ENCODE measurements at places on chromosomes 11 and 22.
A peak's percentile ranks its signal among the peaks of the same experiment; 100 is the strongest.

- no peak for DNase-seq
Measured at GRCh38 chr11:72218251-72218745, 1.7 kb downstream of the FOLR2 start.

DNA sequence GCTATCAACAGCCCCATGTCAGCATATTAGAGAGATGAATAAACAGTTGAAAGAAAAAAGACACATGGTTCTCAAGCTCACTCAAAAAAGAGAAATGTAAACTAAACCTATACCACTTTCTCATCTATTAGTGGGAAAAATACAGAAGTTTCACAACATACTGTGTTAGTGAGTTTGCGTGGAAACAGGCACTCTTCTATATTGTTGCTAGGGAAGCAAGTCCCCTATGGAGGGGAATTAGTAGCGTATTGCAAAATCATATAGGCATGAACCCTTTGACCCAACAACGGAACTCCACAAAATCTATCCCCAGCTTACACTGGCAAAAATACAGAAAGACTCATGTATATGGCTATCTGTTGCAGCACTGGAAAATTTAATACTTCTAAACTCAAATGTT is 14.2 kb upstream of the RFPL2 start:
- DNase-seq: no peak

GRCh38 chr11:119091966-119092879 is 7.5 kb downstream of the HMBS start:
- DNase-seq: no peak

- no peak for DNase-seq
Measured at GRCh38 chr22:46353483-46354105, 18.1 kb downstream of the TRMU start.

DNA sequence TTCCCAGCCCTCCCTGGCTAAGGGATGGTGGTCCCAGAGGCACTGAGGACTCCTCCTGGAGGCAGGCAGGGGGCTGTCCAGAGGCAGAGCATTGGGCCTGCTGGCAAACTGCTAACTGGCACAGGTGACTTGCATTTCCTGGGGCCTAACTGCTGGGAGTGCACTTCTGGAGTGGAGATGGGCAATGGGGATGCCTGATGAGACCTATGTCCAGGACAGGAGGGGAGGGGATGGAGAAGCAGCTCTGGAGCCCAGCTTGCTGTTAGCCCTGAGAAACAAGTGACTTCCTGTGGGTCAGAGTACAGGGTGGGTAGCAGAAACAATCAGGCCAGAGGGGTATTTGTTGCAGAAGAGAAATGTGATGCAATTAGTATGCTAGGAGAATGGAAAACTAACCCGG is 253.2 kb downstream of the ST3GAL4 start:
- no peak for DNase-seq

- no peak for DNase-seq
Measured at GRCh38 chr11:45659818-45660160, 5.6 kb downstream of the CHST1 start.

DNA sequence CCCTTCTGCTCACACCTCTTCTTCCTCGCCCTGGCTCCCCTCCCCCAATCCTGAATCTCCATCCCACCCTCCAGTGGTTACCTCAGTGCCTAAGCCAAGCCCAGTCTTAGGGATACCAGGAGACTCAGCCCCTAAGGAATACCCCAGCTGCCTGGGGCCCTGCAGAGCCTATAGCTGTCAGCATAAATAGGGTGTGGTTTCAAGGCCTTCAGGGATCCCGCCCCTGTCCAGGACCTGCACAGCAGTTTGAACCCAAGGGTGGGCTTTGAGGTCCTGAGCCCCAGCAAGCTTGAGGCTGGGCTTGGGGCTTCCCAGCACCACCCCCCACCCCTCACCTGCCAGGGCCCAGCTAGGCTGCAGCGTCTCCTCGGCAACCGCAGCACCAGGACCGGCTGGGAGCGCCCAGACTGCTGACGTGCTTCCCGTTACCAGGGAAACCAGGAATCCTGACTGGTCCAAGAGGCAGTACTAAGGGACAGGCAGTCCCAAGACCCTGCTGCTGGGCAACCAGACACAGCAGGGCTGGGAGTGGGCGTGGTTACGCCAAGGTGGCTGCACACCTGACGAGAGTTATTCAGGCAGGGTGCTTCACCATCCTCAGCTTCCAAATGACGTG is 13.7 kb downstream of the APBB1 start:
- DNase-seq: no peak

DNA sequence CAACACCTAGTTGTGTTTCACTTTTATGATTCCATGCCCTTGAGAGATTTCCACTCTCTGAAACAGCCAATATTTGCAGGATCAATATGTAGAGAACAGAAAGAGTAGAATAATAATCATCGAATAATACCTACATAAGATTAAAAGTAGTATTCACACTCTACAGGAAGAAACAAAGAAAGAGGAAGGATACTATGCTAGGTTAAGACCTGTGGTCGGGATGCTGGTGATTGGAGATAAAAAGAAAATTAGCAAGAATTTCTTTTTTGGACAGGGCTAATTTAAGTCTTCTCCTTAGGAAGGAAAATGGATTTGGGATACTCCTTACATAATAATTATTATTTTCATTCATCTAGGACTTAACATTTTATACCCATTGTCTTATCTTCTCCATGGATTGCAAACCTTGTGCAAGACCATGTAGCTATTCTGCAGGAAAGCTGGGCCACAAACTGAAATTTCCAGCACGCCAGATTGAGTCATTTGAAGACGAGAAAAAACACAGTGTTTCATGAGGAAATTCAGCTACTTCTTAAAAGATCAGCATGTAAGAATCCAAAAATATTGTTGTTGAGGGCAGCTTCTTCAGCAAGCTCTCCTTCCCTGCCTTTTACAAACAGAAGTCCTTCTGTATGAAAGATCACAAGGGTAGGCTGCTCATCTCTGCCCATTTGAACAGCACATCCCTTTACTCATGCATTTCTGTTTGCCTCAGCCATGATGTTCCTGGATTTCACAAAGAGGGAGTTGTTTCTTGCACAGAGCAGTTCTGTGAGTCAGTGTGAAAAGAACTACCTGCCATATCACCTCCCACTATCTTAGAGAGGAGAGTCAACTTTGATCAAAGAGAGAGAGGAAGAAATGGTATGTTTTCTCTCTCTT is 90.7 kb downstream of the FAM76B start:
- DNase-seq: no peak

GRCh38 chr11:4441515-4441914 is 7.6 kb upstream of the OR52K2 start:
- DNase-seq: no peak

GRCh38 chr11:27209562-27210005 is 153.4 kb downstream of the CCDC34 start:
- DNase-seq: peak; percentile 31

DNA sequence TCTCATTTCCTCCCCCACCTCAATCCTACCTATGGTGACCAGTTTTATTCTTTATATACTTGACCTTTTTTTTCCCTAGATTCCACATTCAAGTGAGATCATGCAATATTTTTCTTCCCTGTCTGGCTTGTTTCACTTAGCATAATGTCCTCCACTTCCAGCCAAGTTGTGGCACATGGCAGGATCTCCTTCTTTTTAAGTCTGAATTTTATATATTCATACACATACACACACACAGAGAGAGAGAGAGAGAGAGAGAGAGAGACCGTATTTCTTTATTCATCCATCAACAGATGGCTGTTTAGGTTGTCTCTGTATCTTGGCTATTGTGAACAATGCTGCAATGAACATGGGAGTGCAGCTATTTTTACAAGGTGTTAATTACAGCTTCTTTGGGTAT is 1.4 kb downstream of the POU2AF2 start:
- no peak for DNase-seq

- DNase-seq: no peak
Measured at GRCh38 chr11:76277298-76278175, 71.2 kb upstream of the WNT11 start.

GRCh38 chr22:40199852-40200251 is 22.1 kb downstream of the TNRC6B start:
- DNase-seq: no peak

DNA sequence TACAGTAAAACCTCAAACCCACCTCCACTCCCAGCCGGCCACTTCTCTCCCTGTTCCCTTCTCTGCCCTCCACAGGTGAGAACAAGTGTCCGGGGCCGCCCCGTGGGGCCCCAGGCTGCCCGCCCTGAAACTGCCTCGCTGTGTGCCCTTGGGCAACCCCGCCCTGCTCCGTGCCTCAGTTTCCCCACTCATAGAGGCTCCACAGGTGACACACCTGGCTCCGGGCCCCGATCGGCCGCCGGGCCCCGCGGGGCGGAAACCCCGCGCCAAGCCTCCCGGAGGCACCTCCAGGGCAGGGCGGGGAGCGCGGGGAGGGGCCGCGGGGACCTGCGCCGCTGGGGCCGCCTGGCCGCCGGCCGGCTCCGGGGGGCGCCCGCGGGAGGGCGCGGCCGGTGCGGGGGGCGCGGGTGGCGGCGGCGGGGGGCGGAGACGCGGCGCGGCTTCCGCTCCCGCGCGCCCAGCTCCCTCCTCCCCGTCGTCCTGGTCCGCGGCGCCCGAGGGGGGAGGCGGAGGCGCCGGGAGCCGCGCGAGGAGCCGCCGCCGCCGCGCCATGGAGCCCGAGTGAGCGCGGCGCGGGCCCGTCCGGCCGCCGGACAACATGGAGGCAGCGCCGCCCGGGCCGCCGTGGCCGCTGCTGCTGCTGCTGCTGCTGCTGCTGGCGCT is at the start of gene LRP5:
Gene LRP5 (plus strand): TSS at position 475 of the 663 bp plus-strand sequence. CDS start 124 bp downstream, at position 599.
- no peak for DNase-seq

- peak; percentile 93 for DNase-seq
Measured at GRCh38 chr11:65121865-65122696, at the start of the genes FAU and MRPL49. FAU (minus strand) TSS chr11:65122134; CDS start chr11:65121813, 321 bp downstream. MRPL49 (plus strand) TSS chr11:65122321; CDS start chr11:65122347, 26 bp downstream.

GRCh38 chr11:117936973-117937372 is 7.8 kb upstream of the TMPRSS13 start:
- DNase-seq: no peak

- DNase-seq: no peak
Measured at GRCh38 chr11:110147962-110148709, 54.9 kb downstream of the ZC3H12C start.

DNA sequence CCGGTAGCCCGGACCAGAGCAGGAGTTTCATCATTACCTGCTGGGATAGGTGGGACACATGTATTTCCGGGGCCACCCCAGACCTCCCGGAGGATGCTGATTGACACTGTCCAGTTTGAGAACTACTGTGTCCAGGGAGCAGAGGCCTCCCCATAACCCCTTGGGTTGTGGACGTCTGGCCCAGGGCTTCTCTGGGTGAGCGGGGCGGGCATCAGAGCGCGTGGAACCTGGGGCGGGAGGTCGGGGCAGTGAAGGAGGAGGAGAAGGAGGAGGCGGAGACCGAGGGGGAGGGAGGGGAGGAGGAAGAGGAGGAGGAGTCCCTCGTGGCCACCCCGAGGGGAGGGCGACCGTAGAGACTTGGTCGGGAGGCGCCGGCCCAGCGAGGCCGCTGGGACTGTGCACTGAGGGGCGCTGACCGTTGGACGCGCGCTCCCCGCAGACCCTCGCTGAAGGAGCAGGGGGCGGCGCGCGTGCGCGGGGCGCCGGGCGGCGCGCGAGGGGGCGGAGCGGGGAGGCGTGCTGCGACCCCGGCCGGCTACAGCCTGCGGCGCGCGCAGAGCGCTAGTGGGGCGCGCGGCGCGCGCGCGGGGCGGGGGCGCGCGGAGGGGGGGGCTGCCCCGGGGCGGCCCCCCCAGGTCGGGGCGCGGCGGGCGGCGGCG is at the start of gene GRK3:
Gene GRK3 (plus strand): TSS at position 356 of the 659 bp plus-strand sequence. CDS start 366 bp downstream, outside the sequence.
- DNase-seq: no peak

DNA sequence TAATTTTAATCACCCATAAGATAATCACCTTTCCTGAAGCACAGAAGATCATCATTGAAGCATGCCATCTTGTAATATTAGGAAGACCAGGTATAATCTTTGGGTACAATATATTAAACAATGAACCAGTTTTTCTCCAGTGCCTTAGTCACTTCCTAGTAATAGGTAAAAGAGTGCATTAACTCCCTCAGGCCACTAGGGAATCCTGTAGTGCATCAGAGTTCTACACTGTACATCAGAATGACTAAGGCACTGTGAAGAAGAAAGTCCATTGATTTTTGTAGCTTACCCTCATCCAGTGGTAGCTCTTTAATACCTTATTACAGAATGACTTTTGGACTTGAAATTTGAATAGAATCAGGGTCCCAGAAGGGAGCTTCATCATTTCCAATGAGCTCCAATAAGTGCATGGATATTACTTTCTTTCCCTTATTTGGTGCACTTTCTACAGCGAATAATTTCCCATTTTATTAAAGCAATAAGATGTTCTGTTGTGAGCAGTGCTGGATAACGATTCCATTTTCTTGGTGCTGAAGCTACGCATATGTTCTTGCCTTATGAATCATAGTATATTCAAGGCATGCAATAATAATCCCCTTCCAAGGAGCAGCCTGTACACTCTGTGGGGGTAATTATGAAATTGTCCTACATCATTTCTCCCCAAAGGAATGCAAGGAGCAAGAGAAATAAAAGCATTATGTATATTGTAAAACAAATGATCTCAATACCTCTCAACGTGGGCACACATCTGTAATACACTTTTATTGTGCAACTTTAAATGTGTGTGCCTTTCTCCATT is 4.7 kb downstream of the C11orf87 start:
- no peak for DNase-seq

- DNase-seq: no peak
Measured at GRCh38 chr22:29719899-29720645, at the start of gene CABP7. CABP7 (plus strand) TSS chr22:29720003; CDS start chr22:29720425, 422 bp downstream.

DNA sequence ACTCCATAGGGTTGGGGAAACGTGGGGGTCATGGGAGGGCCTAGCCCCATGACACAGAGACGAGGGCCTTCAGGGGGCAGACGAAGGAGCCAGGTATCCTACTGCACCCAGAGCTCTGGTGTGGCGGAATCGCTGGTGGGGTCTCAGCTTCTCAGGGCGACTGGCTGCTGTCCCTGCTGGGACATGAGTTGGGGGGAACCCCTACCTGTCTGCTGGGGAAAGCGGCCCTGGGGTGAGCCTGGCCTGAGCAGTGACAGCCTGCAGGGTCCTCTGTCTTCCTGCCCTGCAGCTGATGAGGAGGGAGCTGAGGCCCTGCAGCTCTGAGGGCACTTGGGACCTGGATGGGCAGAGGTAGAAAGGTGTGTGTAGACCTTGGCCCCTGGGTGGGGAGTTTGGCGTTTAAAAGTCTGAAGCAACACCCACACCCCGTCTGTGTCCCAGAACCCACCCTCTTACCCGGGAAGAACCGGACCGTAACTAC is 33.6 kb upstream of the GRAMD4 start:
- no peak for DNase-seq

DNA sequence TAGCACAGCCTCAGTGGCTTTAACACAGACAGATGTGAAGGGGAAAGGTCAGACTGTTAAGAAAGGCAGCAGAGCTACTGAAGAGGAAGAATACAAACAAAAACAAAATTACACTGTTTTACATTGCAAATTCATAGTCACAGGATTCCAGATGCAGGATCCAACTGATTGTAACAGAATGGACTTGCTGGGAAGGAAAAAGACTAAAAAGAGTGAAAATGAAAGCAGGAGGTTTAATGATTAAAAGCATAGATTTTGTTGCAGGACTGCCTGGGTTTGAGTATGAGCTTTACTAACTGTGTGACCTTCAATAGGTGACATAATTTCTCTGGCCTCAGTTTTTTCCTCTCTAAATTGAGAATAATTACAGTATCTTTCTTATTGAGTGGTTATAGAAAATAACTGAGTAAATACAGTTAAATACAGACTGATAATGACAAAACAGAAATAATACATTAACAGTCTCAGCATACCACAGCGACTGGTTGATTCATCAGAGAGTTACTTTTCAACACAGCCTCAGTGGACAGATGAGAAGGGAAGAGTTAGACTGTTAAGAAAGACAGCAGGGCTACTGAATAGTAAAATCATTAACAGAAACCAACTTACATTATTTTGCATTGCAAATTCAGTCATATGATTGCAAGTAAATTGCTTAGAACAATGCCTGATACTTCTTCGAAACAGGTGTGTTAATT is 704.2 kb upstream of the TENM4 start:
- DNase-seq: no peak

GRCh38 chr11:84290647-84291046 is 1004.5 kb upstream of the CCDC90B start:
- DNase-seq: no peak

- DNase-seq: no peak
Measured at GRCh38 chr11:1675536-1676228, 21.3 kb upstream of the KRTAP5-6 start.
